Activated T-cell treated with anti-CD3 and anti-CD28 coated beads, Interleukin-2, amount 50 U/mL, for 72 hours (primary cell): ENCODE measurements at places on chromosomes 7 and 10.

DNA sequence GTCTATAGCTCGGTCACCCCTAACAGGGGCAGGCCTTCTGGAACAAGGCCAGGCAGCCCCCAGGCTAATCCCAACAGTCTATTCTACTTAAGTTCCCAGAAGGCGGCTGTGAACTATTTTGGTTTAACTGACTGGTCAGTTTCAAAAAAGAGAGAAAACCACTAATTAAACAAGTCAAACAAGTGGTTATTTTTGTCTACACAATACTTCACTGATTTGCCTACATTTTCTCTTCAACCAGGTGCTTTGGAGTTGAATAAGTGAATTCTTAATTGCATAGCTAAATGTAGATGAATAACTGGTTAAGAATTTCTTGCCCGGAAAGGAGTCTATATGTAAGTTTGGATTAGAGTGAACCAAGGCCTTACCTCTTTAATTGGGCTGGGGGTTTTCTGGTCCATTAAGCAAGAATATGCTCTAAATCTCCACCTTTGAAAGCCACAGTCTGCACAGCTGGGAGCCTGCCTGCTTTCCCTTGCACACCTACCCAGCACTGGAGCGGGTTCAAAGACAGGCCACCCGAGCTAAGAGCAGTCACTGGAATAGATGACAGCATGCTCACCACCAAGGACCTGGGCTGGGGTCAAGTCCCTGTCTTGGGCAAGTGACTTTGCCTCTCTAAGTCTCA, 70.4 kb downstream of the TBXAS1 start:
- no peak for DNase-seq

GRCh38 chr7:51228386-51228958, 88.1 kb downstream of the COBL start:
- DNase-seq: no peak

DNA sequence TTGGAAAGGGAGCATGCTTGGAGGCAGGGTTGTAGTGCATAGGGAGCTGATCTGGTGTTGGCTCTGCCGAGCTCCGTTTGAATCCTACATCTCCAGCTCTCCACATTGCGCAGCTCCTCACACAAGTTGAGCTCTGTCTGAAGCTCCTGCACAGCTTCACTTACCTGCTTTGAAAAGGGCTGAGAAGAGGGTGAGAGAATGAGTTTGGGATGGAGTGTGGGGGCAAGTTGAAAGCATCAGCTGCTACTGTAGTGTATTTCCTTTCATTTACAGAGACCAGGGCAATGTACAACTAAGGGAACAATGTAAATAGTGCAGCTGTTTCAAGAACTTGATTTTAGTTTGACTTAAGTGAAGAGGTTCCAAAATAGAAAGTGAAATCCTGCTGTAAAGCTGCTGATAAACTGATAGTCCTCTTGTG, 88.5 kb downstream of the VTI1A start:
- no peak for DNase-seq

DNA sequence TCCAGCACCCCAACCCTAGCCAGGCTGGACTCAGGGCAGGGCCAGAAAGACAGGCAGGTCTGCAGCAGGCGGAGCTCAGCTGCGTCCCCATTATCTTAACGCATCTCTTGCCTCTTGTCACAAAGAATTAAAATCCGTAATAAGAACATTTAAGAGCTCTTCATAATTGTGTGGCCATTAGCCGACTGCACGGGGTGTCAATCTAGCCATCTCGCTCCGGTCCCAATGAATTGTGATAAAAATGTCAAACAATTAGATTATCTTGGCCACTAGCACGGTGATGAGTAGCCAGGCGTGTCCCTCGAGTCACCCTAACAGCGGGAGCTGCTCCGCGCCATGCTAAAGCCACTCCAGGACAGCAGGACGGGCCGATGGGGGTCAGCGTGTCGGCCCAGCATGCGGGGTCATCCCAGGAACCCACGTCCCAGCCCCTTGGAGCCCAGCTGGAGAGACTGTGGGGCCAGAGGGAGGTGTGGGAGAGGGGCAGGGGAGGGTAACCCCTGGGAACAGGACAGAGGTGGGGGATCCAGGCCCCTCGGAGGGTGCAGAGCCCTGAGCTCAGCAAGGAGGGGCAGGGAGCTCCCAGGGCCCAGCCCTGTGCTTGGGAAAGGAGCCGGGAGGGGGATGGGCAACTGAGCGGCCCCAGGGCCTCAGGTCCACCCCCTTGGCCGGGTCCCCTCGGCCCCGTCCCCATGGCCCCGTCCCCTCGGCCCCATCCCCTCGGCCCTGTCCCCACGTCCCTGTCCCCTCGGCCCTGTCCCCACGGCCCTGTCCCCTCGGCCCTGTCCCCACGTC, 17.7 kb upstream of the NKX6-2 start:
- DNase-seq: no peak

GRCh38 chr7:112064627-112065385, 141.4 kb downstream of the DOCK4 start:
- DNase-seq: no peak

GRCh38 chr7:39894904-39895303, 55.2 kb upstream of the CDK13 start:
- no peak for DNase-seq

DNA sequence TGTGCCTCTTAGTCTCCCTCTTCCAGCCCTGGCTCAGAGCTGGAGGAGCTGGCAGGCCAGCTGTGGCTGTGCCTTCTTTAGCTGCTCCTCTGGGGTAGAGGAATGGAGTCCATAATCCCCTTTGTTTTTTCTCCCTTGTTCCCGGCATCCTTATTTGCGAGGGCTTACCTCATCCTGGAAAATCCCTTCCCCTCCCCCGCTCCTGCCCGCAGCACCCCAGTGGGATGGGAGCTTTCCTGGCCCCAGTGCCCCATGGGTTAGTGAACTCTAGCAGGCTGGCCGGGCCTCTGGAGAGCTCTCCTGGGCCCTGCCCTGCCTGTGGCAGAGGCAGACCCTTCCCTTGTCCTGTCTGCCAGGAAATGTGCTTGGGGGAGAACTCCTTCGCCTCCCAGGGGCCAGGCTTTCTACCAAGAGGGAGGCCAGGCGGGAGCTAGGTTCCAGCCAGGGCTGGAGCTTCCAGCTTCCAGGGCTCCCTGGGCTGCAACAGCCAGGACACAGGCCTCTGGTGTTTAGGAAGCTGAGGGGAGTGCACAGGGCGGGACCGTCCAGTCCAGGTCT, 16.5 kb upstream of the TRIM8 start:
- DNase-seq: no peak

DNA sequence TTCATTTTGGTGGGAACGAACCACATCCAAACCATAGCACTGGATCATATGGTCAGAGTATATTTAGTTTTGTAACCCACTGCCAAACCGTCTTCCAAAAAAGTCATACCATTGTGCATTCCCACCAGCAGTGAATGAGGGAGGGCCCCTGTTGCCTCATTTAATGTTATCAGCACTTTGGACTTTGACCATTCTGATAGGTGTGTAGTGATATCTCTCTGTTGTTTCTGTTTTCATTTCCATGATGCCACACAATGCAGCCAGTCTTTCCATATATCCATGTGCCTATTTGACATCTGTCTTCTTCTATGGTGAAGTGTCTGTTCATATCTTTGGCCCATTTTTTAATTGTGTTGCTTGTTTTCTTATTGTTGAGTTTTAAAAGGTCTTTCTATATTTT, 105.0 kb upstream of the PPP2R2D start:
- DNase-seq: no peak

GRCh38 chr10:24370877-24371276, 161.9 kb downstream of the KIAA1217 start:
- DNase-seq: no peak

- no peak for DNase-seq
Observed at GRCh38 chr7:22996470-22996869, 17.5 kb downstream of the HYCC1 start.

GRCh38 chr10:22246680-22247391, 29.0 kb upstream of the EBLN1 start:
- peak; percentile 52 for DNase-seq

GRCh38 chr7:5494683-5495561, 71.3 kb upstream of the TNRC18 start:
- peak; percentile 83 for DNase-seq

- no peak for DNase-seq
Observed at GRCh38 chr7:1555046-1555812, 776 bp downstream of the TMEM184A start.

DNA sequence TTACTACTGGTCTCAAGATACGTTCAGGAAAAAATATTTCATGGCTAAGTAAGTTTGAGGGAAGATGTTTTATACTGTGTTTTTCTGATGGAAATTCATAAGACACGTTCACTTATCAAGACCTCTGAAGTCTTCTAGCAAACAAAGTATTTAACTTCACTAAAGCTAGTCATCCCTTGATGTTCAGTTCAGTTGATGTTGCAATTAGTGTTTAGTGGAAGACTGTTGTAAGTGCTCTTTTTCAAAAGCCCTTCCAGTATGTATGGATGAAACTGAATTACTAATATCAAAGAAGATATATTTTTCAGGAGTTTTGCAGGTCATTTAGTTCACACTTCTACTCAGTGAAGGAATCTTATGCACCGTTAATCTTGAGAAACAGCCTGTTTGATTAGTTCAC, 25.1 kb downstream of the CUL1 start:
- DNase-seq: no peak

DNA sequence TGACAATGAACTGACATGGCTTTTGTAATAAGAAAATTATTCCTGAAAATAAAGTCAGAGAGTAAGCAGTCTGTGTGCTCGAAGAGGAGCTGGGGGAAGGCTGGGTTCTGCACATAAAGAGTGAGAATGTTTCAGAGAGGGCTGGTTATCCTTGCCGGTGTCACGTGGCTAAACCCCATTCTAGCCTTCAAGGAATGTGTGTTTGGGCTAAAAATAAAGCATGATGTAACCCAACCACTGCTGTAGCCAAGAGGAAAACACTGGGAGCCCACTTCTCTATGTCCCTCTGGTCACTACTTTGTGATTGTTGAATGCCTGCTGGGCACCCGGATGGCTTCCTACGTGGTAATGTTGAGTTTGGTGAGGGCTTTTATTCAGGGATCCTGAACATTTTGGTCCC, 23.5 kb downstream of the WDFY4 start:
- no peak for DNase-seq

DNA sequence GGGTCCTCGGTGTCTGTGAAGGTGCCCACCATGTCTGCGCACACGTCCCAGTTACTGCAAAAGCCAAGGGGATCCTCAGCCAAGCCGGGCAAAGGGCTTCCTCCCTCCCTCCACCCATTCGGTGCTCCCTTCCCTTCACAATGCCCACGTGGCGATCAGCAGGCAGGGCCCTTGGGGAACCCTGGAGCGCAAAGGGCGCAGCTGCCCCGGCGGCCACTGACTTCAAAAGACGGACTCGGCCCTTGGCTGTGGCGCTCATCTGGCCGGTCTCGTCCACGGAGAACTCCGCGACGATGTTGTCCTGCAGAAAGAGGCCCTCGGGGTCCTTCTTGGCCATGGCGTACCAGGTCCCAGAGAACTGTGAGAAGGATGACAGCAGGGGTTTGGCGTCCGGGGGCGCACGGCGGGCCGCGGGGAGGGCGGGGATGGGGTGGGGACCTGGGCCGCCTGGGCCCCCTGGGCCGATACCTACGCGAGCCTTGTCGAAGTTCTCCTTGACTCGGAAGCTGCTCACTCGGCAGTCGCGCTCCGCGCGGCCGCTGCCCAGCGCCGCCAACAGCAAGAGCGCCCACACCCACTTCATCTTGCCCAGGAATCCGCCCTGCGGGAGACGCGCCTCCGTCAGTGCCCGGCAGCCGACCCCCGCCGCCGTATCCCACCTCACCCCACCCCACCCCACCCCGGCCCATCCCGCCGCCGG, 439 bp downstream of the RBP4 start:
- DNase-seq: no peak

- no peak for DNase-seq
Observed at GRCh38 chr7:79096361-79096805, 357.1 kb downstream of the MAGI2 start.

DNA sequence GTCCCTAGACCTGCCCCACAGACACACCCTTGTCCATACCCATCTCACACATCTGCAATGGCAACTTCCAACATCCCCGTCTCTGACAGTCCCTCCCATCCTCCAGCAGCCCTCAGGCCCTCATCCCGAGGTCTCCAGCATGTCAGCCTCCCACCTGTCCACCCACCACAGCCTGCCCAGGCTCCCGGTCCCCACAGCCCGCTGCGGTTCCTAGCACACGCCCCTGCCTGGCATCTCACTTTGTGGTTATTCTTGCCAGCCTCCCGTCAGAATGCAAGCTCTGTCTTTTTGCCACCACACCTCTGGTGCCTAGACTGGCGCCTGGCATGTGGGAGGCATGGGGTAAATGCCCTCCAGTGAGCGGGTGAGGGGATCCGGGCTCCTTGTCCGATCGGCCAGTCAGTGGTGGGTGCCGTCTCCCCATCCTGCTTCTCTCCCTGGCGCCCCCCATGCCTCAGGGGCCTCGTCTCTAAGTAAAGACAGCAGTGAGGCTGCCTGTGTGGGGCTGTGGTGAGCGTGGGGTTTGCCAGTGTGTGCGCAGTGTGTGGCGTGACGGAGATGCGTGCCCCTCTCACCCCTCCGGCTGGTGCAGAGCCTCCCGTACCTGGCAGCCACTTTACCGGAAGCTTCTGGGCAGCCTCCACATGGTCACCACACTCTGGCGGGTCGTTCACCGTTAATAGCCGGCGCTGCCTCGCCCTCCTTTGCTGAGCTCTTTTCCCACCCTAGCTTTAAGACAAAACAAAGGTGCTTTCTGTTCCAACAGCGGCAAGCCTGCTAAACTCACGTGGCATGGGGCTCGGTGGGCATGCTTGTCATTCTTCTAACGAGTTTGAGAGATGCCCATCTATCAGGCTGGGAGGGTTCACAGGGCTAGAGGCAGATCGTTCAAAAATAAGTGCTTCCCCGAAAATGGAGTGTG, 28.5 kb upstream of the TTYH3 start:
- DNase-seq: no peak

GRCh38 chr7:72781161-72781560, 46.8 kb downstream of the TYW1B start:
- no peak for DNase-seq

- DNase-seq: peak; percentile 42
Observed at GRCh38 chr10:114337510-114338462, 66.5 kb downstream of the AFAP1L2 start.
